ENCODE measurements at places on chromosomes 6 and 20. TPM values are rescaled to one million over a fixed set of nuclear protein-coding genes. Genes with fewer than 3 reads are reported as not detected.

GRCh38 chr20:3863317-3863716 lies 16.7 kb downstream of the MAVS start:
- no peak for DNase-seq

DNA sequence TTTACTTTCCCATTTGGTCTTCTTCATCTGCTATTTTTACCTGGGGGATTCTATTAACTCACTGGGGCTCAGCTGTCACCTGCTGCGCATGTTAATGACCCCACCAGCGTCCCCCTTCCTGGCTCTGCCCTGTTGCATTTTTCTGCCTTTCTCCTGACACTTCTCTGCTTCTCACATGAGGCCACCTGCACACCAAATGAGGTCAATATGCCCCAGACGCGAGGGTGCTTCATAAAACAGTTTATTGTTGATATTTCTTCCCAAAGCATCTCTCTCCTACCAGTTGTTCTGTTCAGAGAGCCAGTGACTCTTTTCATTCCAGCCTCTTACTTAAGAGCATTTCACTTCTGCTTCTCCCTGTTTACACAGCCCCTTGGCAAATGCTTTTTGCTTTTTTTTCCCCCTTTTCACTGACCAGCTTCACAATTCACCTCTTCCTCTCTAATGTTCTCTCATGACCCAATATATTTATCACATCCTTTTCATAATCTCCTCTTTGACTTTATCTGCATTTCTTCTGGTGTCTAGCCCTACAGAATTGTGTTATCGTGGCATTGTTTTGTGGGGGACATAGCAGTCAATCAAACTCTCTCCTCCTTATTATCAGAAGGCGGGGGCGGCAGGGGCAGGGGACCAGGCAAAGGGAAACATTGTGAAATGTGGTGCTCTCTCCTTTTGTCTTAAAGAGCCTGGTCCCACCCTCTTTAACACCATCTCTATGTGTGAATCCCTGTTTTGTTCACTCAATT lies 545.8 kb upstream of the CITED2 start:
- DNase-seq, result no peak

DNA sequence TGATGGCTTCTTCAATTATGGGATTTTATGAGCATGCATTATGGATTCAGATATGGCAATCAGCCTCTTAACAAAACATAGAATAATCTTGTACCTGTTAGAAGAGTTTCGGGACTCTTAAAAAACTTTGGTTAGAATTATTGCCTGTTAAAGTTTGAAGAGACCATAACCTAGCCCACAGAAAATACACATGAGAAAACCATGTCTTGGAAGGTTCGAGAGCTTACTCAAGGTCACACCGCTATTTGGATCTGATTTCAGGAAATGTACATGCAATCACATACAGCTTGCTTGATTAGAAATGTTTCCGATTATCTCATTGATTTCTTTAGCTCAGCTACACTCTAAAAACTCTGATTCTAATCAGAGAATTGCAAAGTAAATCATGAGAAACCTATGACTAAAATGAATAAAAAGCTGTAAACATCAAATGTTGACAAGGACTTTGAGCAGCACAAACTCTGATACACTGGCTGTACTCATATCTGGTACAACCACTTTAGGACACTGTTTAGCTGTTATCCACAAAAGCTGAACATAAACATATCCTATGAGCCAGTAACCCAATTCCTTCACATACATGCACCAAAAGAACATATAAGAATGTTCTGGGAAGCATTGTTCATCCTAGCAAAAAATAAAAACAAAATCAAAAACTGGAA lies 16.3 kb downstream of the STX7 start:
- DNase-seq, result no peak

The LAMA2 gene
- total RNA-seq, result 4.3 TPM

DNA sequence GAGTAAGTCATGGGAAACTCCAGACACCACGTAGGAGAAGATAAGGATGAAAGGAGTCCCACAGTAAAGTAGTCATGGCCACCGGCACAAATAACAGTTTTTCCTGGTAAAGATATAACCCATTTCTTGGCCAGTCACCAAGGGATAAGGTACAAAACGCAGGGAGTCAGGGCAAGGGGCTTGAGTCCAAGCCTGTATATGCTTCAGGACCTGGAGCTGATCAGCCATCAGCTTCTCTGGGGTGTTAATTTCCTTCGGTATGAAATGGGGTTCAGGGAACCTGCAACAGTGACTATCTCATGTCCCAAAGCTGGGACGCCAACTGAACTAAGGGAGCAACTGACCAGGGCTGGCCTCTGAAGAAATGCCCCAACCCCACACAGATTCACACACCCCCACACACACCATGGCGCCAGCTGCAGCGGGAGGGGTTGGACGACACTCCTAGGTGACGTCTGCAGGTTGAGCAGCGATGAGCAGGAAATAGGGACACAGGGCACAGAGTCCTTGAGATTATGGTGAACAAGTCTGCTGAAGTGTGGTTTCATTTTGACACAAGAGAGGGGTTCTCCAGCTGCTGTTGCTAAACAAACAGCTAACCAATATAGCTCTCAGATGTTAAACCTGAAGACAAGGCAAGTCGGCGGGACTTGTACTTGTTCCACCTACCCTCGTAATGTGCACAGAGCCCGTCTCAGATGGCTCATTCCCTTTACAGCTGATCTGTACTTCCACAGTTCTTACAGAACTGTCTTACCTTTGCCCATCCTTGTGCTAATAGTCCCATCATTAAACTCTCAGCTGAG lies 7.4 kb upstream of the ADTRP start:
- no peak for DNase-seq

Measured in A172 (cell line).